ENCODE measurements at places on chromosomes 1 and 21.
A peak's percentile ranks its signal among the peaks of the same experiment; 100 is the strongest.

GRCh38 chr1:155091071-155092051, 12.7 kb downstream of the EFNA3 start:
- peak; percentile 85 for DNase-seq

DNA sequence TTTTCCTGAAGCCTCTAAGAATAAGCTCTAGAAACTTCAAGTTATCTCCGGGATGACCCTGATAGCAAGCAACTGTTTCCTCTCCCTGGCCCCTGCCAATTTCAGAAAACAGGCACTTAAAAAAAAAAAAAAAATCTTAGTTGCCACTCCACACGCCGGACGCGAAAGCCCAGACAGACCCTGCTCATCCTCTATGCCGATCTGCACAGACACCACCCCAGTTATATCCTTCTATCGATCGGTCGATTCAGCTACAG, 1.7 kb downstream of the ANP32E start:
- no peak for DNase-seq

DNA sequence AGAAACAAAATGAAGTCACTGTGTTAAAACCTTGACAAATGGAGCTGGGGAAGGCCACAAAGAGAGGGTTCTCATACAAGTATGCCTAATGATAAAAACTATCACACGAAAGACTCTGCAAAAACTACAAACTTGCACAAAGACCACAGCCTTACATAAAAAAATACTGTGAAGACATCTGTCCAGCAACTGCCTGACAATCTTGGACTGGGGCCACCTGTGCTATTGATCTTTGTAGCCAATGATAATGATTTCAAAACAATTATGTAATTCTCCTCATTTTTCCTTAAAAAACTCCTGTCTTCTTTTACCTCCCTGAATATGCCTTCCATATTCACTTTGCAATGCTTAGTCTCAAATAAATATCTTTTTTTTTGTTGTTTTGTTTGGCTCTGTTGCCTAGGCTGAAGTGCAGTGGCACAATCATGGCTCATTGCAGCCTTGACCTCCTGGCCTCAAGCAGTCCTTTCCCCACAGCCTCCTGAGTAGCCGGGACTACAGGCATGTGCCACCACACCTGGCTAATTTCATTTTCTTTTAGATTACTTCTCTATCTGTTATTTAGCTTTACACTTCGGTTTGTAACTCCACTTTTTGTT, 79.4 kb upstream of the RHOU start:
- DNase-seq, result no peak

DNA sequence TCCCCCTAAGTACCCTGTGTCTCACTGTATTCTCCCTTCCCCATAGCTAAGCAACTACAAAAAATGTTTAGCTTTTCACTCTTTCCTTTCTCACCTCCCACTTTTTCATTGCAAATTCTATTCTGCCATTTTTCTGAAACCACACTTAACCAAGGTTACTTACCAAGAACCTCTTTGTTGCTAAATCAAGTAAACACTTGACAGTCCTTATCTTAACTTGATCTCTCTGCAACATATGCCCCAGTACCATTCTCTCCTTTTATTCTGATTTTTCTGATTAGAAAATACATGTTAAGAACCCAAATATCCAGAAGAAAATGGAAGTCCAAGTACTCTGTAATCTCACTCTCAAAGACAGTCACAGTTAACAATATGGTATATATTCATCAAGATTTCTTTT, 16.0 kb downstream of the EVI5 start:
- no peak for DNase-seq

- DNase-seq, result peak; percentile 55
Observed at GRCh38 chr21:14825514-14825974, 239.3 kb downstream of the NRIP1 start.

GRCh38 chr1:38265293-38266196, 219.0 kb upstream of the POU3F1 start:
- no peak for DNase-seq

- DNase-seq, result no peak
Observed at GRCh38 chr1:54335011-54335754, 71.0 kb downstream of the SSBP3 start.

DNA sequence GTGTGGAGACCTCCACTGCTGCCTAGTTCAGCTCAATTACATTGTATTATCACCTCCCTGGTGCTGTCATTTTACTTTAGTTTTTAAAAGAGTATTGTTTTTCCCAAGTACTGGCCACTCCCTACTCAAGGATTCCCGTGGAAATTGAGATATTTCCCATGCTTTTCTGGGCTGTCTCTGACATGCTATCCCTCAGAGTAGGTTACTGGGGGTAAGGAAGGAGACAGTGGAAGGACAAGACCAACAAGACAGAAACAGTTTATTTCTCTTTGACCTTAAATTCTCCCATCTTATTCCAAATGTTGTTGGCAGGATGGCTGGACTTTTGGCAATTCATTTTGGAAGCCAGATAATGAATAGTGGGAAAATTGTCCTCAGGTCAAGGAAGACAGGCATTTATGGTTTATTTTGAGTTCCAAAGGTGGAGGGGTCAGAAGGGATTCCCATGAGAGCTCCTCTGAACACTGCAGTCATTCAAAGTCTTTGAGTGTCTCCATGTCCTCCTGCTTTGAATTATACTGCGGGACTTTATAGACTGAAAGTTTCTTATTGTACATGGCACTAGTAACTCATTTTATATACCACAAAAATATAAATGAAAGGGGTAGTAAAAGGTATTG, 20.3 kb downstream of the RGS5 start:
- DNase-seq, result no peak

DNA sequence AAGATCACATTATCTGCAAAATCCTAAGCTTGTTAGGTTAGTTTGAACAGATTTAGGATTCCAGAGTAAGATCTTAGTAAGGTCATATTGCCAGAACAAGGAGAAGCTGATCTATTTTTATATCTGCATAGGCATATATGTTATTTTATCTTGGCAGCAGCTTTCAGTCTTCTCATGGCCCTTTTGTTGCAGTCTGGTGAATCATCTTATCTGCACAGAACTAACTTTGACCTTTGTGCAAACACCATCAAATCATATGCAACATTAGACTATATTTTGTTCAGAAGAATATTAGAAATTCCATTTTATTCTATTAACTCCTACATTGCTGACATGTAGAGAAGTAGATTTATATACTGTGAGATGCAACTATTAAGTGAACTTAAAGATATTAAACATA, 107.3 kb downstream of the CLEC20A start:
- DNase-seq, result no peak

DNA sequence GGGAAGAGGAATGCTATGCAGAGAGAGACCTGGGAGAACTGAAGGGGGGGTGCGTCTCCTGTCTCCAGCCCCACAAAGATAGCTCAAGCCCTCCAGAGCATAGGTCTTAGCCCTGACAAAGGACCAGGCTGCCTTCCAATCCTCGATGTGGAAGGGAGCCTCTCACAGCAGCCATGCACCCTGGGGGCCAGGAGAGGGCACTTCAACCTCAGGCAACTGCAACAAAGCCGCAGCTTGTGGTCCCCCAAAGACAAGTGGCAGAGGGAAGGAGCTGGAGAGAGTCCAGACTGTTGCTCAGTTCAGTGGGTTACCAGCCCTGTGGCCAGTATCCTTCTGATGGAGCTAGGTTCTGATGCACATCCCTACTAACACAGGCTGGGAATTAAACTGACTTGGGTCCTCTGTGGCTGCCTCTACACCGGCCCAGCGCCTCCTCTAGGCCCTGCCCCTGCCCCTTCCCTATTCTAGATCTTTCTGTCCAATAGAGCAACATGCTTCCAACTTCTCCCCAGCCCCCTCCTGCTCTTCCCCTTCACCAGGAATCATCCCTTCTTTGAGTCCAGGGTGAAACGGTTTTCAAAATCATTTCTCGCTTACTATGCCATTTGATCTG, 100.7 kb upstream of the SPATA6 start:
- peak; percentile 29 for DNase-seq

DNA sequence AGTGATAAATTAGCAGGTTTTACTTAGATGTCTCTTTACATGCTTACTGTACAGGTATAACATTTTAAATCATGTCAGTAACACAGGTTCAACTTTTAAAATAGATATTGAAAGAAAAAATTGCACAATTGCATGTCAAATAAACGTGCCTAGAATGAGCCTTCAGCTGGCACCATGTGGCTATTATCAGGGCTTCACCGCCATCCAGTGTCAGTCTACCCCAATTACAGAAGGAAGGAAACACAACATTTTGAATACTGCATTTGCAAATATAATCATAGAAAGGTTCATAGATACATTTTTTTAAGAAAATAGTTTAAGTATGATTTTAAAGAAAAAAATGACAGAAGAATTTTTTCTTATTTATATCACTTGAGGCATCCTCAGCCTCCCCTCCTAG, 47.5 kb upstream of the SERTAD4 start:
- DNase-seq, result no peak

DNA sequence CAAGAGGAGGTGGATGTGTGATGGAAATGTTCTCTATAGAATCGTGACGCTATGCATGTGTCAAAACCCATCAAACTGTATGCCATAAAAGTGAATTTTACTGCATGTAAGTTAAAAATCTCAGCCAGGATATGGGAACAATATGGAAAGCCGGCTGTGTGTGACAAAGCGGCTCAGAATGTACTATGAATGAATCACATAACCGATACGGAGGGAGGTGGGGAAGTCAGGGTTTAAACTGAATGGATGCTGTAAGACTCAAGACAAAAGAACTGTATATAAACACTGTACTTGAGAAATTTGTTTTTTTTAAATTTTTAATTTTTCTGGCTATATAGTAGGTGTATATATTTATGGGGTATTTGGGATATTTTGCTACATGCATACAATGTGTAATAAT, 111.6 kb upstream of the PDE4B start:
- no peak for DNase-seq

GRCh38 chr1:184626076-184627006, 128.3 kb downstream of the EDEM3 start:
- no peak for DNase-seq

- DNase-seq, result no peak
Observed at GRCh38 chr1:157115851-157116736, 16.5 kb upstream of the ETV3L start.

GRCh38 chr1:164830628-164831027, 271.6 kb downstream of the PBX1 start:
- no peak for DNase-seq

GRCh38 chr1:220092694-220093093, 1.2 kb upstream of the IARS2 start:
- no peak for DNase-seq

DNA sequence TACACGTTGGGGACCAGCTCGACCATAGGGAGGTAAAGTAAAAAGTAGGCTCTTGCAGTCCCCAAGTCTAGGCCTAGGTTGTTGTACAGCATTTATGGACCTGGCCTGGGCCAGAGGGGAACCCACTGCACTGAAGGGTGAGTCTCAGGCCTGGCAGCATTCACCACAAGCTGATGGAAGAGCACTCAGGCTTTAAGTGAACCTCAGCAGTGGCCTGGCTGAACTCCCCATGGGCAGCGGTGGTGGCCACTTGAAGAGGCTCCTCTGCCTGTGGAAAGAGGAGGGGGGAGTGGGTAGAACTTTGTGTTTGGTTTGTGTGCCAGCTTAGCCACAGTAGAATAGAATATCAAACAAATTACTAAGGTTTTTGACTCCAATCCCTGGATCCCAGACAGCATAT, 176.2 kb upstream of the PRMT6 start:
- DNase-seq, result no peak

- DNase-seq, result no peak
Observed at GRCh38 chr1:34865573-34865972, 6.0 kb upstream of the SMIM12 start.

DNA sequence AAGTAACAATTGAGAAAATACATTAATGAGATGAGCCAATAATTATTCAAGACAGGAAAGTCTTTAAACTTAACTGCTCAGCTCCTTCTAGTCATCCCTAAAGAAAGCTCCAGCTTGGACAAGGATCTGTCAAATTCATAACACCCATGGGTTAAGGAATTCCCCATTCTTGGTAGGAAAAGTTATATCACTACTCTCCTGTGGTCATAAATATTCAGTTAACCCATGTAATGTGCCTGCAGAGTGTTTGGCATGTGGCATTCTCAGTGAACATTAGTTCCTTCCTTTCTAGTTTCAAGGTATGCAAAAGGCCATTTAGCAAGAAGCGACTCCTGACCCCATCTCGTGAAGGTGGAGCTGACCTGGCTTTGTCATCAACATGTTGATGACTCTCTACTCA, 76.7 kb upstream of the VCAM1 start:
- DNase-seq, result no peak

- no peak for DNase-seq
Observed at GRCh38 chr1:55886856-55887712, 671.9 kb upstream of the USP24 start.

GRCh38 chr1:94820936-94821335, 779 bp downstream of the SLC44A3 start:
- DNase-seq, result no peak

DNA sequence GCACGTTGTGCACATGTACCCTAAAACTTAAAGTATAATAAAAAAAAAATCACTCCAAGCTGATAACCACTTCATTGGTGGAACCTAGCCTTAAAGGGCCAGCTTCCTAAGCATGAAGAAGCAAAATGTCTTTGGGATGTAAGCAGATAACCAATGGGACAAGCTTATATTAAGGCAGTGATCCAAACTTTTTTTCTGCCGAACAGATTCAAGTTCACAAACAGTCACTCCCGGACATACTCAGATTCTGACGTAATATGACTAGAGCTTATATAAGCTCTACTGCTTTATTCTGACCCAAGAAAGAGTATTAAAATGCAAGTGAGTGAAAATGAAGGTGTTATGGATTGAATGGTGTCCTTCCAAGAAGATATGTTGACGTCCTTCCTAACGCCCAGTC, 44.9 kb upstream of the HIVEP3 start:
- DNase-seq, result no peak

- DNase-seq, result no peak
Observed at GRCh38 chr1:3923378-3924185, 23.5 kb upstream of the C1orf174 start.

DNA sequence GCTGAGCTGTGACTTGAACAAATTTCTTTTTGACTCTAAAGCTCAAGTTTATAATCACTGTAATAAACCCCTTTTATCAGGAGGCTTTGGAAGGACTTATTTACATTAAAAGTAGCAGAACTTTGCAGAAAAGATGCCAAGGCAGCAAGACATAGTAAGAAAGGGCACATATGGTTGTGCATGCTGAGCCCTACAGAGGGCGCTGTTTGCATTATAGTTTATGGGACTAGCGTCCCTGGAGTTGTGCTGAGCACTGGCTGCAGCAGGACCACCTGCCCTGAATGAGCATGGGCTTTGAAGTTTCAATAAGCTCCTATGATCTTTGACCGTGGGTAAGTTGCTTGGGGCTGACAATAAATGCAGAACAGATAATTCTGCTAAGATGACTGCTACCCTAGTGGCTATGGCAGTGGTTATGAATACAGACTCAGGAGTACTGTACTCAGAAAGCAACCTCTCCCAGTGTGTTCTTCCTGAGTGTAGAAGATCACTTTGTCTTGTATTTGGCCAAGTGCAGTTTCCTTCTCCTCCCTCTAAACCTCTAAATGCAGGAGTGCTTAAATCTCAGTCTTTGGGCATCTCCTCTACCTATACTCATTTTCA, 45.4 kb upstream of the USP1 start:
- DNase-seq, result peak; percentile 42

- no peak for DNase-seq
Observed at GRCh38 chr1:170765712-170766330, 101.9 kb downstream of the PRRX1 start.

Measured in activated CD4-positive, alpha-beta T cell treated with anti-CD3 and anti-CD28 coated beads, Interleukin-10, Interleukin-2, amounts not matched to agents 100 ng/mL and 50 ng/mL, durations not matched to agents 16 hours and 8 hours (primary cell).